ENCODE measurements at places on chromosomes 16 and 17. TPM values are rescaled to one million over a fixed set of nuclear protein-coding genes. Genes with fewer than 3 reads are reported as not detected.

Gene SLC5A10
- not detected for total RNA-seq

Gene GDPD3
- total RNA-seq = 2.5 TPM

DNA sequence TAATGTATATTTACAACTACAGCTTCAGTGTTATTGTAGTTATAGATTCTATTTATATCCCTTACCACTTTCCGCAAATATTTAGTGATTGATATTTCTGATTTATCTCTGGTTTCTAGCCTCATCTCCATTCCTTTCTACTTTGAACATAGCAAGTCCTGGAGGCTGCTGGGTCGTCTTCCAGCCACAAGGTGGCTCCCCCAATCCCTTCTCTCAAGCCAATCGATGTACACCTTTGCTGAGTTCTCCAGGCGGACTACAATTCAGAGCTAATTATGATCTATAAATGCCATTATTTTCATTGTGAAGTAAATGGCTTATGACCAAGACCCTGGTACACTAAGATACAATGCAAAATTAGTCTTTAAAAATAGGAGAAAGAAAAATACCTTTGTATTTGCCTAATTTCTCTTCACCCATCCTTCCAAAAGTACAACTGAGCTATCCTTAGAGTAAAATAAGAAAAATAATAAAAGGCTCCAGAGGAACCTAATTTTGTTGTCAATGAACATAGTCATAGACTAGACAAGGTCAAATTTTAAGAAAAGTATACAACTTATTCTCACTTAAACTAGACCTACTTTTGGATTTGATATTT, 122.1 kb downstream of the SKAP1 start:
- H3K4me1 ChIP-seq = no peaks in the 10 kb centered on the region
- H3K27me3 ChIP-seq = no peaks in the 10 kb centered on the region
- H3K27ac ChIP-seq = no peak overlapping the region
- peak; percentile 36 for DNase-seq
- no peaks in the 10 kb centered on the region for H3K36me3 ChIP-seq

DNA sequence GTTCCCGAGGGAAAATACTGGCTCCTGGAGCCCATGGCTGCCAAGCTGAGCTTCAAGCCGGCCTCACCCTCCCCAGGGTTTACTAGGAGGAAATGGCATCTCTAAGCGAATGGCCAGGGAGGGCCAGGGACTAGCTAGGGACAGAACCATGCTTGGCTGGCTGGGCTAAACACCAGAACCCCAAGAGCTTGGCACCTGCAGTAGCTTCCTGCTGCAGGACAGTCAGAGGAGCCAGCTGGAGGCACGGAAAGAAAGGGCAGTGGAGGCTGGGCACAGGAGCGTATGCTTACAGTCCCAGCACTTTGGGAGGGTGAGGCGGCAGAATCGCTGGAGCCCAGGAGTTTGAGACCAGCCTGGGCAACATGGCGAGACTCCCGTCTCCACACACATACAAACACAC, 33.7 kb downstream of the PEMT start:
- no peaks in the 10 kb centered on the region for H3K4me1 ChIP-seq
- no peaks in the 10 kb centered on the region for H3K36me3 ChIP-seq
- no peaks in the 10 kb centered on the region for H3K27me3 ChIP-seq
- no peak overlapping the region for H3K4me3 ChIP-seq
- no peak overlapping the region for H3K27ac ChIP-seq

DNA sequence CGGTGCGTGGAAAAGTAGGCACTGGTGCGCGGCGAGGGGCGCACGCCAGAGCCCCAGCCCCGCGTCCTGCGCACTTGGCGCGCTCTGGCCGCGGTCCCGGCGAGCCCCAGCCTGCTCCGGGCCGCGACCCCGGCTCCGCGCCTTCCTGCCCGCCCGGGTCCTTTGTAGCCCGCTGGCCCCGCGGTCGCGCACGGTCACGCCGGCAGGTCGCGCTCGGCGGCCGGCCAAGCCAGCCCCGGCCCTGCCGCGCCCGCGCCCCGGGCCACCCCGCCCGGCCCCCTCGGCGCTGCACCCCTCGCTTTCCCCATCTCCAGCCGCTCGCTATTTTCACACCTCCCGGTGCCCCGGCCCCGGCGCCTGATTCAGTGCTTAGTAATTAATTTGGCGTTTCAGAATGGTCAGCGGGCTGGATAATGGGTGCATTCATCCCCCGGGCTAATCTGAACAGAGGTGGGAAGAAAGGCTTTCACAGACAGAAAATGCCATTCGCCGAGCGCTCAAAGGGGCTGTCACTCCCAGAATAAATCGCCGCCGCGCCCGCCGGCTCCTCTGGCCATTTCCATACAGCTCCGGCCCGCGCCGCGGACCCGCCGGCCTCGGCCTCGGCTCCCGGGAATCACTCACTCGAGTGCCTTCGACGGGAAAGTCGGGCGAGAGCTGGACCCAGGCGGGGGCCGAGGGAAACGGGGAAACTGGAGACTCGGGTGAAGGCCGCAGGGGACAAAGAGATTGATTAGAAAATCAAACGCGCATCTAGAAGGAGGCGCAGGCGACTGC, 17.8 kb upstream of the NTN1 start:
- no peaks in the 10 kb centered on the region for H3K4me1 ChIP-seq
- peak overlapping the region; percentile 29 for H3K4me3 ChIP-seq
- DNase-seq = no peak
- H3K27ac ChIP-seq = no peak overlapping the region
- no peaks in the 10 kb centered on the region for H3K36me3 ChIP-seq
- H3K27me3 ChIP-seq = no peaks in the 10 kb centered on the region

DNA sequence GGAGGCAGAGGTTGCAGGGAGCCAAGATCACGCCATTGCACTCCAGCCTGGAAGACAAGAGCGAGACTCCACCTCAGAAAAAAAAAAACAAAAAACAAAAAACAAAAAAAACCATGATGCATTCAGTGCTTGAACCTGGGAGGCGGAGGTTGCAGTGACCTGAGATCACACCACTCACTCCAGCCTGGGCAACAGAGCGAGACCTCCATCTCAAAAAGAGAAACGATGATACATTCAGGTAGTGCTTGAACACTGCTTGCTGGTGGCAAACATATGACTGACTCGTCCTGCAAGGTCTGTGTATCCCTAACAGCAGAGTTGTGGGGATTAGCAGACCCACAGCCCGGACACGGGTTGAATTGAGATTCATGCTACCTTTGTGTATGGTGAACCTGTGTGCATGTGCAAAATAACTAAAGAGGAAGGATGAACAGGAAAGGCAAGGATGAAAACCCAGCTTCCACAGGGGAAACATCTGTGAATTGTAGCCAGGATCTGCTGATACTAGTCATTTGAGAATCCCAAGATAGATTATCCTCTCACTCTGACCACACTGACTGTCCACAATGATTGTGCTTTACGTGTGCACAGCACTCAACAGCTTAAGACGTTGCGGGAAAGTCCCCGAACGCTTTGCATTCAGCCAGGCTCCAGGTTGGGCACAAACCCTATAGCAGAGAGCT, 52.4 kb upstream of the MRPS23 start:
- DNase-seq = no peak
- peaks cover 66% of the 10 kb centered on the region for H3K4me1 ChIP-seq
- no peaks in the 10 kb centered on the region for H3K36me3 ChIP-seq
- no peaks in the 10 kb centered on the region for H3K27me3 ChIP-seq

- H3K4me3 ChIP-seq = no peak overlapping the region
- DNase-seq = no peak
- H3K4me1 ChIP-seq = peaks cover 3% of the 10 kb centered on the region
- no peaks in the 10 kb centered on the region for H3K27me3 ChIP-seq
Measured at GRCh38 chr17:69608141-69608540, 193.6 kb downstream of the MAP2K6 start.

- no peaks in the 10 kb centered on the region for H3K4me1 ChIP-seq
- H3K27me3 ChIP-seq = no peaks in the 10 kb centered on the region
- H3K4me3 ChIP-seq = no peak overlapping the region
- DNase-seq = no peak
Measured at GRCh38 chr17:17359271-17359670, 56.1 kb downstream of the NT5M start.

DNA sequence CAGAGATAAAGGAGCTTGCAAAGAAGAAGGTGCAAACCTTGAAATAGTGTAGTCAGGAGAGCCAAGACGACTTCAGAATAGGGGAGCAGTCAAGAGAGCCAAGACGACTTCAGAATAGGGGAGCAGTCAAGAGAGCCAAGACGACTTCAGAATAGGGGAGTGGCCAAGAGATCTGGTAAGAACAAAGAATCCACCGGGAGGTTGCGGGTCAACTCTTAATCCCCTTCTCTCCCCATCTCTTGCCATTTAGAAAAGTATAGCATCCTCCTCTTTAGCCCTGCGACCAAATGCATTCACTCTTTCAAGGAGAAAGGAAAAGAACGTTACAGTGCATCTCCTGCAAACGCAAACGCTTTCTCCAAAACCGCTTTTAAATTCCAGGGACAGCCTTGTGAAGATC, 713 bp downstream of the KNOP1 start:
- H3K4me1 ChIP-seq = 0 out of 2 replicates have a peak, but pooled peaks cover 4% of the 10 kb centered on the region
- H3K27ac ChIP-seq = peak overlapping the region; percentile 92
- DNase-seq = no peak
- H3K27me3 ChIP-seq = no peaks in the 10 kb centered on the region
- H3K4me3 ChIP-seq = peak overlapping the region; percentile 91

DNA sequence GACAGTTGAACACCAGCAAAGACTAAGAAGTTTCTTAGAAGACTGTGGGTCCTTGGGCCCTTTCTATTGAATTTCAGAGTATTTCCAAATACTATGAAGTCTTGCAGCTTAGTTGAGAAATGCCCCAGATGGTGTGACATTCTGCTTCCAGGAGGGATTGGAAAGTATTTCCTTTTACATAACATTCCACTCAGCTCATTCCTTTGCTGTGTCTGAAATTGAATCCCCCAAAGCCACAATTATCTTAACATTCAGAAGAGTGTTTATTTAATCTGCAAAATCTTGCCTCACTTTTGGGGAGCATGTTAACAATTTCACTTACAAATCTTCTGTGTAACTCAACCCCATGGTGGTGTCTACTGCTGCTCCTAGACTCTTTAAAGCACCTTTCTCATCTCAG, 307.7 kb downstream of the WWOX start:
- no peak overlapping the region for H3K27ac ChIP-seq
- no peak overlapping the region for H3K4me3 ChIP-seq
- no peaks in the 10 kb centered on the region for H3K27me3 ChIP-seq
- no peak for DNase-seq
- H3K4me1 ChIP-seq = no peaks in the 10 kb centered on the region

DNA sequence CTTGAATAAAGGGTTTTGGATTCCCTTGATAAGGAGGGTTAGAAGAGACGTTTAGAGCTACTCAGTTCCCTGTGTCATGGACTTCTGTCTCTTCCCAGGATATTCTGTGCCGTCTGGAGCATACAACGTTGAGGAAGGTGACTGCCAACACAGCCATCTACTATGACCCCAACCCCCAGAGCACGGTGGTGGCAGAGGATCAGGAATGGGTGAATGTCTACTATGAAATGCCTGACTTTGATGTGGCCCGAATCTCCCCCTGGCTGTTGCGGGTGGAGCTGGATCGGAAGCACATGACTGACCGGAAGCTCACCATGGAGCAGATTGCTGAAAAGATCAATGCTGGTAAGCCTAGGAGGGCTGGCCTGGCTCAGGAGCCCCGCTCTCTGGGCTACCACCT, 24.7 kb downstream of the POLR2A start:
- no peak overlapping the region for H3K4me3 ChIP-seq
- H3K4me1 ChIP-seq = no peaks in the 10 kb centered on the region
- peaks cover 20% of the 10 kb centered on the region for H3K36me3 ChIP-seq
- H3K27ac ChIP-seq = no peak overlapping the region

GRCh38 chr17:65947831-65948230, 244.1 kb downstream of the CEP112 start:
- no peaks in the 10 kb centered on the region for H3K27me3 ChIP-seq
- H3K27ac ChIP-seq = no peak overlapping the region
- no peak for DNase-seq
- H3K4me3 ChIP-seq = no peak overlapping the region
- H3K36me3 ChIP-seq = no peaks in the 10 kb centered on the region

DNA sequence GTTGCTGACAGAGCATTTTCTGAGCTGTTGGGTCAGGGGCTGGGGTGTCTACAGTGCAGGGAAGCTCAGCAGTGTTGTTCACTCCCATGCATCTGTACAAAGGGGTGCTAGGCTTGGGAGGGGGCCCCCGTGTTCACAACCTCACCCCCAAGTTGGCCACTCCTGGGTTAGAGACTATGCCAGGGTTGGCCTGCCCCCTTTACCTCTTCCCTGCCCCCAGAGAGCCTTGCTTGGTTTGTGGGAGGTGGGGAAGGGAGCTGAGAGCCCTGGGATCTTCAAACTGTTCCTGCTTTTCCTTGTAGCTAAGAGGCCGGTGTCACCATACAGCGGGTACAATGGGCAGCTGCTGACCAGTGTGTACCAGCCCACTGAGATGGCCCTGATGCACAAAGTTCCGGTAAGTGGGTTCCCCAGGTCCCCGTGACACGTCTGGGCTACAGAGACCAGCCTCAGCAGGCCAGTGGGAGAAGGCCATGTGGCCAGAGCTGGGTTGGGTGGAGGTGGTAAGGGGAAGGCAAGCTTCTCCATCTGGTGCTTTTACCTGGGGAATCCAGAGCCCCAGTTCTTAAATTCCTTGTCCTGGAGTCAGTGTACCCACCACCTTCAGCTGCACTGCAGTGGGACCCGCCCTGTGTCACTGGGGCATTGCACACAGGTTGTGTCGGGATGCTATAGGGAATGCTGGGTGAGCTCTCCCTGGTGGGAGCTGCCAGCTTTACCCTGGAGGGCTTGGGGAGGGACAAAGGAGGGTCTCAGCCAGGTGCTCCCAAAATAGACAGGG, 11.8 kb downstream of the GPRC5C start:
- H3K4me3 ChIP-seq = no peak overlapping the region
- no peak overlapping the region for H3K27ac ChIP-seq
- no peak for DNase-seq
- H3K4me1 ChIP-seq = peaks cover 22% of the 10 kb centered on the region

DNA sequence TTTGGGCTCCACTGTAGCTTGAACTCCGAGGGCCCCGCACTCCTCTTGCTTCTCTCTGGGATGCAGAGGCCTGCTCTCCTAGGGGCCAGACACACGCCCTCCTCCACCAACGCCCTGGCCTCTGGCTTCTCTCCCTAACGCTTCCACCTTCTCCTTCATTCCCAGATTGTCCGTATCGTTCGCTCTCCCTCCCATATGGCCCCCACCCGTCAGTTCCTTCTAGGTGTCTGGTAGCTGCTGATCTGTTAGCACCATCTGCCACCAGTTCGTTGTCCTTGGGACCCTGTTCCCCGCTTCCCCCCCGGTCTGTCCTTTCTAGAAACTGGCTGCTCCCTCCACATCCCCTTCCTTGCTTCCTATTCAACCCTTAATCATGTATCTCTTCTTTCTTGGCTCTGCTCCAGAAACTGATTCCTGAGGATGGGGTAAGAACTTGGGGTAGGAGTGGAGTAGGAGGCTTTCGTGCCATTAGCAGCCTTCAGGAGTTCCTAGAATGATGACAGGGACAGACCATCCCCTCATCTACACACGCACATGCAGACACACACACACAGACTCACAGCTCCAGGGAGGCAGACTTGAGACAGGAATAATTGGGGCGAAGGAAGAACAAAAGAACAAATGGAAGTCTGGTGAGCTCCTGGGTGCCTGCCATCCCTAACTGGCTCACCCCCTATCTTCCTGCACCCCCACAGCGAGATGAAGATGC, 4.3 kb downstream of the ATP1B2 start:
- no peak for DNase-seq
- no peaks in the 10 kb centered on the region for H3K4me1 ChIP-seq
- no peak overlapping the region for H3K27ac ChIP-seq
- no peak overlapping the region for H3K4me3 ChIP-seq
- peaks cover 2% of the 10 kb centered on the region for H3K27me3 ChIP-seq
- H3K36me3 ChIP-seq = no peaks in the 10 kb centered on the region

Measured in Panc1 (cell line).